H7 (cell line): ENCODE measurements at places on chromosomes 16 and 17. TPM values are rescaled to one million over a fixed set of nuclear protein-coding genes. Genes with fewer than 3 reads are reported as not detected.

Gene CLN3
- 11.8 and 23.0 TPM in 2 replicates for total RNA-seq

Gene OTOP3
- total RNA-seq, result not detected in 2 replicates

Gene TERF2IP
- 17.5 and 25.5 TPM in 2 replicates for total RNA-seq

Gene FBXL16
- total RNA-seq, result 2.8 and 7.1 TPM in 2 replicates

Gene DCTN5
- total RNA-seq, result 35.2 and 38.2 TPM in 2 replicates

DNA sequence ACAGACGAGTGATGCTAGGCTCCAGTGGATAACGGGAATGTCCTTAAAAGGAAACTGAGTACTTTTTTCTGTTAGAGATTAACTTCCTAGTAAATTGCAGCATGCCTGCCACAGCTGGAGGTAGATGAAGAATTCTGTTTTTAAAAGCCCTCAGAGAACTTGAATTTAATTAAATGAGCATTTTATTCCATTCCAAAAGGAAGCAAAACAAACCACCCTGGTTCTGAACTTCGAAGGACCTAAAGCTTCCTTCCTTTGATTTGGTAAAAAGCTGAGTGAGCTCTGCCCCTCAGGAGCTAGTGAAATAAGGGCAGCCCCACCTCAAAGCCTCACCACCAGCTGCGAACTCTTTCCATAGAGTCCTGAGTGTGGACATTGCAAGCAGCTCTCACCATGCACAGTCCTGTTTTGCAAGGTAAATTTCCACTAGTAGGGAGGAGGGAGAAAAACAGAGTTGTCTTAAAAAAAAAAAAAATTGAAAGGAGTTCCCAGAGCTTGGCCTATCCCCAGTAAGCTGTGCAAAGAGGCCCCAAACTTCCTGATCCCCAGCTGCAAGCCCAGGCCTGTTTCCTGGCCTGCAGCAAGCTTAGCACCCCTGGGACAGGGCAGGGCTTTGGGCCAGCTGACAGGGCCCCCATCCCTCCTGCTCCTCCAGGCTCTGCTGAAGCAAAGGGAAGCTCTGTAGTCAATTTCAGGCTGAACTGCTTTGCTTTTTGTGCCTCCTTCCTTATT, 11.2 kb downstream of the CHD9NB start:
- no peak for DNase-seq

- no peak for DNase-seq
Measured at GRCh38 chr16:68259007-68259825, 5.1 kb upstream of the SLC7A6 start.

GRCh38 chr16:3149630-3150345, 15.0 kb downstream of the ZNF213 start:
- DNase-seq, result peak; percentile 95

DNA sequence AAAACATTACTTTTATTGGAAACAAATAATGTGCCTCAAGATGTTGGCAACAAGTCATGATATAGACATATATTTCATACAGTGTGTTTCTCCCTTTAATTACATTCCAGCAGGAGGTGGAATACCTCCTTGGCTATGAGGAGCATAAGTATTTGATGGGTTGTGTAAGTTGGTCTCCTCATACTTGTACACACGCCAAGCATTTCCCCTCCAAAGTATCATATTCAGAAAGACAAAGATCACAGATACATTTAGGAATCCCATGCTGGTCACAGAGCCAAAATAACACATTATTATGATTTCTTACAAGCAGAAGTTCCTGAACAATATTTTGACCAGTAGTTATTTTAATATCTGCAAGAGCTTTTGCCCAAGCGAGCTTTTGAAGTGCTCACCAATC, 57.8 kb downstream of the WSB1 start:
- no peak for DNase-seq

DNA sequence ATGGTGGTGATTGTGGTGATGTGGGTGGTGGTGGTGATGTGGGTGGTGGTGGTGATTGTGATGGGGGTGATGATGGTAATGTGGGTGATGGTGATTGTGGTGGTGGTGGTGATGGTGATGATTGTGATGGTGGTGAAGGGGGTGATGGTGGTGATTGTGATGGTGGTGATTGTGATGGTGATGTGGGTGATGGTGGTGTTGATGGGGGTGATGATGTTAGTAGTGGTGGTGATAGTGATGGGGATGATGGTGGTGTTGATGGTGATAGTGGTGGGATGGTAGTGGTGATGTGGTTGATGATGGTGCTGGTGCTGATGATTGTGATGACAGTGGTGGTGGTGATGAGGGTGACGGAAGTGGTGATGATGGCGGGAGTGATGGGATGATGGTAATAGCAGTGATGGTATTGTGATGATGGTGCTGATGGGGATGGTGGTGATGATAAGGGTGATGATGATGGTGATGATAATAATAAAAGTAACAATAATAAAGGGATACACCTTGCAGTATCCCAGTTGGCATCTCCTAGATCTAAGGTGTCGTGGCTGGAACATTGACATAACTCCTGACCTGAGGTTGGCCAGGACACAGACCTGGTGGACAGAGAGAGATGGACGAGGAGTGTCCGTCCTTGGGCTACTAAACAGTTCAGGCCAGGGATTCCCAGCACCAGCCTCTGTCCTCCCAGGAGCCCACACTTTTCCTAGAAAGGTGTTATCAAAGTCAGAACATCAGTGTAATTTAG, 344.5 kb downstream of the SEC14L1 start:
- DNase-seq, result no peak

DNA sequence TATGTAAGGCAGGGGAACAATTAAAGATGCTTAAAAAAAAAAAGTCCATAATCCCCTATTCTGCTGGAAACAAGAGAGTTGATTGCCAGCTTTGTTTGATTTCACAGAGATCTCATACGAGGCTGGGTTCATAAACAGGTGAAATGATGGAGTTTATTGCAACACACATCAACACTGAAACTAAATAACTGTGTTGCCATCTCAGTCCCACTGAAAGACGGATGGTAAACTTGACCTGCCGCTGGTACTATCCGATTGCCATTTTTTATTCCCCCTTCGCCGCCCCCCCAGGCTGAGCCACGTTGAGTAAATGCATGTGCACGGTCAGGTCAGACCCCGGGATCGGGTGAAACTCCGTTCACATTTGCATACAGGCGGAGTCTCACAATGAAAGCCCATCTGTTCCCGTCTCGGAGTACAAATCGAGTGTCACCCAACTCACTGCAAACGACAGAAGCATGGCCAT, 119.2 kb downstream of the SKAP1 start:
- peak; percentile 29 for DNase-seq

DNA sequence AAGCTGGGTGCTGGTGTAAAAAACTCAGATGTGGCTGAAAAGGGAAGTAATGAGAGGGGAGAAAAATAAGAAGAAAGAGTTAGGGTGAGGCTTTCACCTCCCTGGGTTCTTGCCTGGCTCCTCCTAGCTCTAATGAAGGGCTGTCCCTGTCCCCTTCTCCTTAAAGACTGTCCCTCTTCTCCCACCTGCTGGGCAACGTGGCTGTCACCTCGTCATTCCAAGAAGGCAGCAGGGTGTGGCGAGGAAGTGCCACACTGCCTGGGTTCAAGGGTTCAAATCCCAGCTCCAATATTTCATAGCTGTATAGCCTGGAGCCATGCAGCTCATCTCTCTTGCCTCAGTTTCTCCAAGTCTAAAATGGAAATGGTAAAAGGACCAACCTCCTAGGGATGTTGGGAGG, 122.5 kb upstream of the CACNG5 start:
- DNase-seq, result no peak

GRCh38 chr17:1473841-1474240, 17.8 kb upstream of the CRK start:
- DNase-seq, result no peak

GRCh38 chr17:27533874-27534815, 77.9 kb downstream of the KSR1 start:
- DNase-seq, result peak; percentile 76

DNA sequence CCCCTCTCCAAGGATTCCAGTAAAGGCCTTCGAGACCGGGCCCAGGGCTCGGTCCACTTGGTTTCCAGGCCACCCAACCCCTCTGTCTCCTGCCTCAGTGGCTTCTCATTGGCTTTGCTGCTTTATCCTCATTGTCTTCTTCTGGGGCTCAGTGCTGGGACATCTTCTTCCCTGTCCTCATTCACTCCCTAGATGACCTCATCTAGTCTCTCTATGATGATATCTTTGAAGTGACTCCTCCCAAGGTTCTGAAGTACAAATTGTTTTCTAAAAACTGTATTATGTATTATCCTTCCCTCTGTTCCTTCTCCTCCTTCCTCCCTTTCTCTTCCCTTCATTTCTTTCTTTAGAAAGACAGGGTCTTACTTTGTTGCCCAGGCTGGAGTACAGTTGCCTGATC, 27.1 kb upstream of the NDRG4 start:
- DNase-seq, result no peak

GRCh38 chr16:31206776-31207175, 4.2 kb upstream of the PYCARD start:
- no peak for DNase-seq

- peak; percentile 97 for DNase-seq
Measured at GRCh38 chr17:43211480-43212402, at the start of gene TMEM106A. Gene TMEM106A (plus strand): TSS chr17:43211875. CDS start chr17:43213042, 1,167 bp downstream.

DNA sequence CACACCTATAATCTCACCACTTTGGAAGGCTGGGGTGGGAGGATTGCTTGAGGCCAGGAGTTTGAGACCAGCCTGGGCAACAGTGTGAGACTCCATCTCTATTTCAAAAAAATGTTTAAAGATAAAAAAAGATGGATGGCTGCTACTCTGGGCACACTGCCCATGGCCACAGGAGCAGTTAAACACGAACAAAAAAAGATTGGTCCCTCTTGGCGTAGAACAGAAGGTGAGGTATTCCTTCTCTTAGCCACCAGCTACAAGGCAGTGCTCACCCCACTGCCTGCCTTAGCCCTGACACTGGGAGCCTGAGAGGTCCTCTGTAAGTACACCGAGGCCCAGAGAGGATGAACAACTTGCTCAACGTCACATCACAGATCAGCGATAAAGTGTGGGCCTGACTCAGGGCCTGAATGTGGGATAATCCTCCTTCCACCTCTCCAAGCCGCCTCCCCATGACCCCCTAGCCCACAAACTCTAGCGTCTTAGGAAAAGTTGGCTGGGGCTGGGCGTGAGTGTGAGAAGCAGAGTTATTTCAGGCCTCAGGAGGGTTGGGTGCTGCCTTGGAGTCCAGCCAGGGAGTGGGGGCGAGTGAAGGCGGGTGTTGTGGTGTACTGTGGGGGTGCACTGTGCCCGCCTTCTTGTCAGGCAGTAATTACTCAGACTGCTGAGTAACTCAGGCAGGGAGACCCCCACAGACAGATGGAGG, 2.3 kb upstream of the DPH1 start:
- DNase-seq, result no peak

GRCh38 chr16:69820926-69821541, 58.9 kb downstream of the WWP2 start:
- no peak for DNase-seq

DNA sequence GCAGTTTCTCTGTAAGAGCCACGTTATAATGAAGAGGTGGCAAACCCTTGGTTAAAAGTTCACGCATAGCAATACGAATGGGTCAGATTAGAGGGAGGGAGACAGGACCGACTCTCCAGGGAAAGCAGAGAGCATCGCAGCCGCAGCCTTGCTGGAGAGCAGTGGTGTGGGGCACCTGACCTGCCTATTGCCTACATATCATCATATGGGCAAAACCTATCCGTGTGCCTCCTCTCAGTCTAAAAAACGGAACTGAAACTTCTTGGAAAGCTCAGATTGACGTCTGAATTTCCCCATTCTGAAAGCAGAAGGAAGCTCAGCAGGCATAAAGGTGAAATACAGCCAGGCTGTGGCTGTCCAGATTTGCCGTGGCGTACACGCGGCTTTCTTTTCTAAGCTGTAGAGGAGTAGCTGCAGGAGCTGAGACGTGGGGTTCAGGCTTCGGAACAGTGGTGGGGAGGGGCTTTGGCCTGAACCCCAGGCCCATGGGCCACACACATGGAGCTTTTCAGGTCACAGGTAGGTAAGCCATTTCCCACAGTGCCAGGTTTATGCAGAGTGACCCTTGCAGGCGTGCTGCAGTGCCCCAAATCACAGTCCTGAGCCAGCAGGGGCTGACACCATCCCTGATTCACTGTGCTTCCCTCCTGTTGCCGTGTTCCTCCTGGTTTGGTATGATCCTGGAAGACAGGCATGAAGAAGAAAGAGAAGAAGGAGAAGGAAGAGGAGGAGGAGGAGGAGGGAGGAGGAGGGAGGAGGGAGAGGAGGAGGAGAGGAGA, 41.6 kb upstream of the TNRC6C start:
- no peak for DNase-seq

DNA sequence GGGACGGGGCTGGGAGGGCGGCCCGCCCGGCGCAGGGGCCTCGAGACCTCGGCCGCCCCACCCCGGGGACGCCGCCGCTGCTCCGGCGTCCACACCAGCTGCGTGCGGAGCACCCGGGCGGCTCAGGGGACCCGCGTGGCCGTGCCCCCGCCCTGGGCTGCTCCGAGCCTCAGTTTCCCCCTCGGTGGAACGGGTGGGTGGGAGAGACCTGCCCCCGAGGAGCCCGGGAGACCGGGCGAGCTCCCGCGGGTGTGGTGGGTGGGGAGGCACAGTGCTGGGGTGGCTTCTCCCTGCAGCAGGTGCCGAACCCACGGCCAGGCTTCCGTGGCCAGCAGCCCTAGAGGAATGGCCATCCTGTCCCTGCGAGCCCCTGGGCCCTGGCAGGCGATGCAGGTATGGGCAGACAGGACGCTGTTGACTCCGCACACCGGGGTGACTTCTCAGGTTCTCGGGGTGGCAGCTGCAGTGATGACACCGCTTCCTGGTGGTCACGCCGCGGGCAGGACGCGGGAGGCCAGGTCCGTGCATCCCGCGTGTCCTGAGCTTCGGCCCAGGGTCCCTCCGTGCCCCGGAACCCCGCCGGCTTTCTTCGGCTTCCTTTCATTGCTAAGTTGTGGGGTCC, 677 bp downstream of the DEF8 start:
- peak; percentile 80 for DNase-seq

DNA sequence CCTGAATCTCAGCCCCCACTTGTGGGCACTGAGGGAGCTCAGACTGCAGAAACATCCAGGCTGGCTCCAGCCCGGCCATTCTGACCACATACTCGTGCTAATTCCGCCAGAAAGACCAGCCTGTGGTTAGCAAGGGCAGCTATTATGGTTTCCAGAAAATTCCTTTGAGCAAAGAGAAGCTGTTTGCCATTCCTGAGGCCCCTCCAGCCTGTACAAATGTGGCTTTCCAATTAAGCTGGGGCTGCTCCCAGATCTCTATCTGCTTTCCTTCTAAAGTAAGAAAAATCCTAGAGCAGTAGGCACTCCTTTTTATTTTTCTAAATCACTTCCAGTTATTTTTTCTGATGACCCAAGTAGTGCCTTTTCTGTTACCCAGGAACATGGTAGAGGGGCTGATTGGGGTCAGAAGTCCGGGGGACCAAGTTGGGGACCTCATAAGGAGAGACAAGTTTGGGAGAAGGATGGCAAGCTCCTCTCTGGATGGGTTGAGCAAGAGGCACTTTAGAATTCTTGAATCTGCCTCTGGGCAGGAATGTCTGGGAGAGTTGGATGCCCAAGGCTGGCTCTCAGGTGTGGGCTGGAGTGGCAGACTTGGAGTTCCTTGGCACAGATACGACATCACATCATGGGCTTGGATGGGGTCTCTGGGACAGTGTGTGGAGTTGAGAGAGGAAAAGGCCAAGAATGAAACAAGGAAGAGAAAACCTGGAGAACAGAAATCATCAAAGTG, 83.3 kb upstream of the TNRC6C start:
- DNase-seq, result no peak

DNA sequence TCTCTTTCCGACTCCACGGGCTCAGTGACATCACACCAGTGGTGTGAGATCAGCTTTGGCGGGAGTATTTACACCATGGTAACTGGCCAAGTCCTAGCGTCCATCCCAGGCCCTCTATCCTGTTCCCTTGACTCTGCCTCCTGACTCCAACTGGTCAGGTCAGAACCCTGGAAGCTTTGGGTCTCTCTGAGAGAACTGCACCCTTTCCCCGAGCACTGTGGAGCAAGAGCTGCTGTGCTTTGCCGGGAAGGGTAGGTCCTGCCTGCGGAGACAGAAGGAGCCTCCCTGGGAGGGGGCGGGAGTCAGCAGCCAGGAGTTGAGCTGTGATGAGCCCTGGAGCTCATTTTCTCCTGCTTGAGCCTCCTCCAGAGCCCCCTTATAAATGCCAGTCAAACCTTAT, 212.1 kb upstream of the TNRC6C start:
- no peak for DNase-seq
